ENCODE measurements at places on chromosomes 16 and 17.

- no peak for DNase-seq
Measured at GRCh38 chr17:21359483-21359840, 16.7 kb upstream of the KCNJ12 start.

DNA sequence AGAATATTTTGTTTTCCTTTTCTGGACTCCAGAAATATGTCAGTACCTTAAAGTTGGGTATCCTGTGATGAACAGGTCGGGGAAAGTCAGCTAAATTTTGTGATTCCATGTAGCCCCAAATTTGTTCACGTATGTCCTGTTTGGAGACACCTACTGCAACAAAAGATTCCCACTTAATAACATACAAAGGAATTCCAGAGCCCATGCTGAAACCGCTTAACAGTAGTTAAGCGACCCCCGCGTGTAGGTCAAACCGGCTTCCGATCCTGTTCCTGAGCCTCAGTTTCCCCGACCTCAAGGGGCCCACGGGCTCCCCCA is 477 bp downstream of the MTHFSD start:
- no peak for DNase-seq

DNA sequence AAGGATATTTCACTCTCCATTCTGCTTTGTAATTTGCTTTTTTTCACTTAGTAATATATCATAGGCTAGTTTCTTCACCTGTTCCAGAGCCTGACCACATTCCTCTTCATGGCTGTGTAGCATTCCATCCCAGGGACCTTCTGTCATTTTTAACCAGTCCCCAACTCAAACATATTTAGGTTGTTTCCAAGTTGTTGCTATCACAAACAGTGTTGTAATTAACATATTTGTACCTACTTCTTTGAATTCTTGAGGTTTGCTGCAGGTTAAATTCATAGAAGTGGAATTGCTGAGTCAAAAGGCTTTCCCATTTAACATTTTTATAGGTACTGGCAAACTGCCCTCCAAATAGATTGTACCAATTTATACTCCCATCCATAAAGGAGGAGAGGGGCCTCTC is 65.1 kb upstream of the MED9 start:
- DNase-seq = no peak

- DNase-seq = peak; percentile 64
Measured at GRCh38 chr16:67029254-67030096, 526 bp downstream of the CBFB start.

- peak; percentile 79 for DNase-seq
Measured at GRCh38 chr17:76736349-76737081, 616 bp downstream of the SRSF2 start.

GRCh38 chr17:37576281-37576680 is 32.9 kb downstream of the SYNRG start:
- no peak for DNase-seq

DNA sequence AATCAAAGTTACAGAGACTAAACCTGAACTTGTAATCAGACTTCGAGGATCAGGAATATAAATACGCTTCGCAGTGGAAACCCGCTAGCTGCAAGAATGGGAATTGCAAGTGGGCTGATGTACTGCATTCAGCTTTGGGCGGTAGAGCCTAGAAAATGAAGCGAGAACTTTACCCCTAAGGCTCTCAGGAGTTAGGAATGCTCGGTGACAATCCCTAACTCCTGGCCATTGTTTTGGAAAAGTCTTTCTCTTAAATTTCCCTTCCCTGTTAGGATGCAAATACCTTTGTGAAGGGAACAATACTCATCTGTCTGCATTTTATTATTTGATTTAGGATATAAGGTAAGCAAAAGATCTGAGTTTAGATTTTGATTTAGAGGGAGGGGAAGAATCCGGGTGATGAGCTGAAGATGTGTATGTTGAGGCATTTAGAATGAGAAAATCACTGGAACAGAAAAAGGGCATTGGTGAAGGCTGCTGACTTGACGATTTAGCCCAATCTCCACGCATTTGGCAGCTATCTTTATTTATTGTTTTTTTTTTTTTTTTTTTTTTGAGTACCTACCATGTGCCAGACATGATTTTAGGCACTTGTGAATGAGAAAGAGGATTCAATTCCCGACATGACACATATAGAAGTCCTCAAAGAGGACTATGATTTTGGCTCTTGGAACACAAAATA is 2.2 kb upstream of the TOX3 start:
- DNase-seq = no peak

- DNase-seq = peak; percentile 88
Measured at GRCh38 chr16:58515125-58515870, at the start of gene SETD6. Gene SETD6 (plus strand): TSS chr16:58515517. CDS start chr16:58515538, 21 bp downstream.

GRCh38 chr16:76123966-76124365 is 153.2 kb upstream of the CNTNAP4 start:
- no peak for DNase-seq

DNA sequence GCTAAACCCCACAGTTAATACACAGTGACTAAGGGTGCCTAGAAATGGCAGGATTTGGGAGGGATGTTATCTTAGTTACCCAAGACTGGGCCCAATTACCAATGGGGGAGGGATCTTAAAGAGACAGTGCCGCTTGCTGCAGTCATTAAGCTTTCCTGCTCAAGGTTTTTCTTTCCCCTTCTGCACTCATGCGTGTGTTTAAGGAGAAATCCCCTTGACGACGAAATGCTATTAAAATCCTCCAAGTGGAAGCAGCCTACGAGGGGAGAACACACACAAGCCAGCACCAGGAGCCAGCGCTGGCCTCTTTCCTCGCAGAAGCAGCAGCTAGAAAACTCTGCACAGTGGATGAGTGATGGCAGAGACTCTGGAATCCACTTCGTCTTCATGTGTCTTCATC is 22.0 kb downstream of the SALL1 start:
- no peak for DNase-seq

- peak; percentile 92 for DNase-seq
Measured at GRCh38 chr17:81345228-81346089, 49.8 kb upstream of the BAHCC1 start.

- DNase-seq = no peak
Measured at GRCh38 chr17:32956240-32956970, 28.5 kb downstream of the TMEM98 start.

- DNase-seq = peak; percentile 21
Measured at GRCh38 chr16:58196898-58197313, 1.0 kb downstream of the CSNK2A2 start.

DNA sequence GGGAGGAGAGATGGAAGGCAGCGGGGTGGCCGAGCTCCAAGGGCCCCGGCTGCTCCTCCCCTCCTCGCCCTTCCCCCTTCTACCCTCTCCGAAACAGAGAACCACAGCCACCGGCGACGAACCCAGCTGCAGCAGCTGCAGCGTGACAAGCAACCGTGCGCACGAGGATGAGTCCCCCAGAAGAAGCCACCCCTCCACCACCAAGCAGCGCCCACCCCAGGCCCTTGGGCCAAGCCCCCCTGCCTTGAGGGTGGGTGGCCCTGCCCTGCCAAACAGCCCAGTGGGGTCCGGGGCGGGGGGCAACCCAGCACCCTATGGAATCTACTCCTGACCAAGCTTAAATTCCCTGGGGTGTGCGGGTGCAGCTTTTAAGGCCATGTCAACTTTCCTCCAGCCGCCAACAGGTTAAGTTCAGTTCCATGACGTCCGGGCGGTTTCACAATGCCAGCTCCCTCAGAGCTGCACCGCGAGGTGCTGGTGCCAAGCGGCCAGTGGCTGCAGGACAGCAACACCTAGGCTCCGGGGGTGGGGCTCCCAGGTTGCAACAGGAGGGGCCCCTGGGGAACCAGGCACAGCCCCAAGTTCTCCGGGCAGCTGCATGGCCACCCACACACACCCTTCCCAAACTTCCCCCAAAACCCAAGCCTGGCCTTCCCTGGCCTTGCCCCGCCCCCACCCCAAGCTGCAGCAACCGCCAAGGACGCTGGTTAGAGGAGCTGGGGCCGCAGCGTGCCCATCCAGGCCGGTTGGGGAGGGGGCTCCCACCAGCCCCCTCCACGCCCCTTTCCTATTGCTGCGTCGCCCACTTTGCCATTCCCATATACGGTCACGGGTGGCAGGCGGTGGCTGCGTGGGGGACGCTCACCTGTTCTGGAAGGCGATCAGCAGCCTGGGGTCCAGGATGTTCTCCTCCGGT is 2.0 kb downstream of the CBX4 start:
- DNase-seq = peak; percentile 78
